ENCODE measurements at places on chromosomes 11 and 22. TPM values are rescaled to one million over a fixed set of nuclear protein-coding genes. Genes with fewer than 3 reads are reported as not detected.
A peak's percentile ranks its signal among the peaks of the same experiment; 100 is the strongest.

- no peaks in the 10 kb centered on the region for H3K27me3 ChIP-seq
- peaks cover 23% of the 10 kb centered on the region for H3K4me1 ChIP-seq
- no peaks in the 10 kb centered on the region for H3K36me3 ChIP-seq
- no peak overlapping the region for H3K27ac ChIP-seq
Observed at GRCh38 chr11:64089493-64089892, 53.8 kb downstream of the FLRT1 start.

DNA sequence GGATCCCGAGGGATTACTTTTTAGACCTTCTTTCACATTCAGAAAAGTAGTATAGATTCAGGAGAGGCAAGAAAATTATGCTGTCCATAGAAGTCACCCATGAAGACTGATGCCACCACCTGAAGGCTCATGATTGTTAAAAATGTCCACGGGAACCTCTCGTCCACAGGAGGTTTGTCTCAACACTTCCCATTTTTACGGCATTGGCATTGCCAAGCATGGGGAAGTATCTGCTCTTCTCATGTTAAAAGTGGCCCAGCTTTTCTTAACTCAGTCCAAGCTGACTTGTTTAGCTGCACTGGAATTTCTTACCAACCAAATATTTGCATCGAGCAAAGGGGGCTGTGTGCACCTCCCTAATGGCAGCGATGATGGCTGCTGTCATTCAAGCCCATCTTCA, 9.6 kb downstream of the CDPF1 start:
- no peak overlapping the region for H3K4me3 ChIP-seq
- no peak overlapping the region for H3K27ac ChIP-seq
- H3K4me1 ChIP-seq: peaks cover 4% of the 10 kb centered on the region

DNA sequence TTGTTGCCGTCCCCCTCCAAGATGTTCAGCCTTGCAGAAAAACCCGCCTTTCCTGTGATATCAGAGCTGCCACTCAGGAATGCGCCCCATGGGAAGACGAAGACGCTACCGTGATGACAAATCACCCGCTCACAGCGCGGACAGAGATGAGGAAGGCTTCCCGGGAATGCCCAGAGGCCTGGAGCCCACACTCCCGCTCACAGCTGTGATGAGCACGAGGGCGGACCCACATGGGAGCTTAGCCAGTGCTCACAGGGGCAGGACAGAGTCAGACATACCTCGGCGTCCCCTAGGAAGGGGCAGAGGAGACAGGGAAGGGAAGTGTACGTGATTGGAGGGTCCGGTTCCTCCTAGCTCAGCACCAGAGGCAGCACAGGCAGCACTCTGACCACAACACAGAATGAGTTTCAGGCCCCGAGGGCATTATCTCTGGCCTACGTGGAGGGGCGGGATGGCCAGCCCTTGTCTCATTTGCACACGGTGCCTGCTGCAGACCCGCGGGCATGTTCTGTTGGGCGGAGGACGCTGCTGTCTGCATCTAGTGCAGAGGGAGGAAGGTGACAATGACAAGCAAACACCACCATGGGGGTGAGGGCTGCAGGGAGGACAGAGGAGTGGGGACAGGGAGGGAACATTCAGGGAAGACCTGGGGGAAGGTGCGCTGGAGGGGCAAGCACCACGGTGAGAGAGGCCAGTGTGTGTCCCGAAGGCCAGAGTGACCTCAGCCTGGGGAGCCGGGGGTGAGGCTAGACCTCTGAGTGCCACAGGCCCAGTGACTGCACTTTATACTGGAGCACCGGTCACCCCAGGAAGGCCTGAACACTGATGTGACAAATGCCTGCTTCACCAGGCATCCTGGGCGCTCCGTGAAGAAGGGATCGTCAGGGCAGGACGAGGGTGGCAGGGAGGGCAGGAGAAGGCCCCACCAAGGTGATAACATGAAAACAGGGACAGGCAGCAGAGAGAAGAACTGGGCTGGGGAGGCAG, 79.6 kb downstream of the CELSR1 start:
- H3K4me1 ChIP-seq: peaks cover 50% of the 10 kb centered on the region
- H3K27me3 ChIP-seq: no peaks in the 10 kb centered on the region
- peak overlapping the region; percentile 81 for H3K27ac ChIP-seq
- H3K36me3 ChIP-seq: peaks cover 5% of the 10 kb centered on the region
- no peak overlapping the region for H3K4me3 ChIP-seq

OR5B21 gene
- total RNA-seq: not detected

OR10D3 gene
- total RNA-seq: not detected

DNA sequence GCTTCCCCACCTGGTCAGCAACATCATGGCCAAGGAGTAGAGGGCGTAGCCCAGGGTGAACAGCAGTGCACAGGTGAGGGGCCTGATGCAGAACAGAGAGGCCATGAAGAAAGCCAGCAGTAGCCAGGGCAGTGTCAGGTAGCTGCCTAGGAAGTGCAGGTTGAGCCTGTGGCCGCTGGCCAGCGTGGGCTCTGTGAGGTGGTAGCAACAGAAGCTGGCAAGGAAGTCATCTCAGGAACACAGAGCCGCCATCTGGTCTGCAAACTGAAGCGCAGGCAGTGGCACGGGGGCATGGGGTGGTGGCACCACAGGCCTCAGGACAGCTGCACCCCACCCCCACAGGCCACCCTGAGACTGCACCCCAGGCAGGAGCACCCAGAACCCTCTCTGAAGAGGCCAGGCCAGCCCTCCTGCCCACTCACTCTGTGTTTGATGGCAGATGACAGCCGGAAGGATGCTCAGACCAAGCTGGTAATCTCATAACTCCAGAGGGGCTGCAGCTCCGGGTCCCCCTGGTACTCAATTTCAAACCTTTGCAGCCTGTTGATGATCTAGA, 95.3 kb downstream of the MED15 start:
- no peak for DNase-seq
- no peaks in the 10 kb centered on the region for H3K36me3 ChIP-seq
- H3K4me3 ChIP-seq: no peak overlapping the region

DNA sequence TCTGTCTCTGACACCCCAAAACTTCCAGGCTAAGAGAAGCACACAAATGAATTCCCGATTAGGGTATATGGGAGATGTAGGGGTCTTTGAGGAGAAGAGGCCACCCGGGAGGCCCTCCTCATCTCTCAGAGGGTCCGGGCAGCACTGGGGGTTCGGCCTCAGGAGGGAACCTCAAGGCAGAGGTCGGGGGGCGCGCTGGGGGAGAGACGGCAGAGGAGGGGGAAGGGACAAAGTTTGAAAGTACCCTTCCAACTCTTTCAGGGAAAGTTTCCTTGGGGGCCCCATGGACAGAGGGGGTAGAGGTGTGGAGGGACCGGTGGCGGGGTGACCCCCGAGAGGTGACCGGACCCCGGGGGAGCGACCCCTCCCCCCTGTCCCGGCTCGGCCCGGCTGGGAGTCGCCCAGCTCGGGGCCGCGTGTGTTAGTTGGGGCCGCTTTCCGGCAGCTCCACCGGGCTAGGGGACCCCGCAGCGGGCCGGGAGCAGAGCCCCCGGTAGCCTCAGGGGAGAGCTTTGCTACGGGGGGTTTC, 3.3 kb upstream of the GCAT start:
- peak overlapping the region; percentile 73 for H3K27ac ChIP-seq
- no peaks in the 10 kb centered on the region for H3K36me3 ChIP-seq
- H3K4me1 ChIP-seq: peaks cover 51% of the 10 kb centered on the region
- H3K27me3 ChIP-seq: peaks cover under 1% of the 10 kb centered on the region

DNA sequence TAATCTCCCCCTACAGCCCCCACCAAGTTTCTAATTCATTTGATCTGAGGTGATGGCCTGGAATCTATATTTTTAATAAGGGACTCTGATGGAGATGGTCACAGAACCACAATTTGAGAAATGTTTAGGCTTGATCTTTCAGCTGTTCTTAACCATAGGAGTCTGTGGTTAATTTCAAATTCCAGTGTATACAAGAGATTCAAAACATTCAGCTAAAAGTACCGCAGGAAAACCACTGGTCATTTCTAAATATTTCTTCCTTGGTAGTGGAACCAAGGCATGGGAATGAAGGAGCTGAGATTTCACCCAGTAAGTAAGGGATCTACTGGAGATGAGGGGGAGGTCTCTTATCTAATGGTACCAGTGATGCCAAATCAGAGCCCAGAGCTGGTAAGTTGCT, 18.3 kb upstream of the GALNT18 start:
- no peaks in the 10 kb centered on the region for H3K36me3 ChIP-seq
- no peak overlapping the region for H3K4me3 ChIP-seq
- no peak for DNase-seq
- H3K27me3 ChIP-seq: peaks cover 31% of the 10 kb centered on the region
- no peak overlapping the region for H3K27ac ChIP-seq

OR51A4 gene
- not detected for total RNA-seq

DNA sequence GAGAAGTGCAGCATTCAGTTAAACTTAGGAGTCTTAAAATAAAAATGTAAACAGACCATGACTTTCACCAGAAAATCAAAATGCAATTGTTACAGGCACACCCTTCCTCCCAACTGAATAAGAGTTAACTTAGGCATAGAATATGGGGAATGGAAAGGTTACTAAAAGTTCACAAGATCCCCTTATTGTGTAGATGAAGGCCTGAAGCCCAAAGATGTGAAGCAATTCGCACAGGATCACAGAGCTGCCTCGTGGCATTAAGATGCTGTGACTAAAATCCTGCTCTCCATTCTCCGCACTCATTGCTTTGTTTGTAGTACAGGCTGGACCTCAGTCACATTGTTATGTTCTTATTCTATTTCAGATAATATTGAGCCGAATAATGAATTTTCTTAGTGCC, 4.0 kb downstream of the MS4A5 start:
- no peak overlapping the region for H3K27ac ChIP-seq
- no peaks in the 10 kb centered on the region for H3K36me3 ChIP-seq
- DNase-seq: no peak
- H3K4me3 ChIP-seq: no peak overlapping the region

GRCh38 chr11:132139181-132139580, 768.8 kb downstream of the NTM start:
- no peak for DNase-seq
- H3K4me1 ChIP-seq: no peaks in the 10 kb centered on the region
- H3K27me3 ChIP-seq: no peaks in the 10 kb centered on the region
- no peak overlapping the region for H3K27ac ChIP-seq
- H3K4me3 ChIP-seq: no peak overlapping the region

NCF4 gene
- total RNA-seq: not detected

- H3K36me3 ChIP-seq: no peaks in the 10 kb centered on the region
- H3K4me1 ChIP-seq: peaks cover 16% of the 10 kb centered on the region
- no peak for DNase-seq
- H3K27ac ChIP-seq: peak overlapping the region; percentile 54
Observed at GRCh38 chr11:29317694-29318093, 699.1 kb downstream of the KCNA4 start.

GPR83 gene
- not detected for total RNA-seq

ANGPTL5 gene
- 2.4 TPM for total RNA-seq

GRCh38 chr11:37557990-37558389, 960.0 kb upstream of the RAG2 start:
- H3K27ac ChIP-seq: no peak overlapping the region
- no peak overlapping the region for H3K4me3 ChIP-seq
- DNase-seq: no peak
- H3K4me1 ChIP-seq: no peaks in the 10 kb centered on the region
- no peaks in the 10 kb centered on the region for H3K36me3 ChIP-seq

OR8B2 gene
- total RNA-seq: not detected

GRCh38 chr22:37599153-37599552, 9.5 kb upstream of the GGA1 start:
- H3K36me3 ChIP-seq: no peaks in the 10 kb centered on the region
- peaks cover 22% of the 10 kb centered on the region for H3K27me3 ChIP-seq
- H3K27ac ChIP-seq: no peak overlapping the region
- no peak overlapping the region for H3K4me3 ChIP-seq
- H3K4me1 ChIP-seq: peaks cover 7% of the 10 kb centered on the region

FXYD2 gene
- not detected for total RNA-seq

OR56A1 gene
- not detected for total RNA-seq

GRCh38 chr11:121722431-121723245, 269.9 kb upstream of the SORL1-AS1 start:
- H3K4me1 ChIP-seq: peaks cover 12% of the 10 kb centered on the region
- H3K36me3 ChIP-seq: no peaks in the 10 kb centered on the region
- DNase-seq: peak; percentile 87
- H3K4me3 ChIP-seq: peak overlapping the region; percentile 74

TBX10 gene
- not detected for total RNA-seq

DNA sequence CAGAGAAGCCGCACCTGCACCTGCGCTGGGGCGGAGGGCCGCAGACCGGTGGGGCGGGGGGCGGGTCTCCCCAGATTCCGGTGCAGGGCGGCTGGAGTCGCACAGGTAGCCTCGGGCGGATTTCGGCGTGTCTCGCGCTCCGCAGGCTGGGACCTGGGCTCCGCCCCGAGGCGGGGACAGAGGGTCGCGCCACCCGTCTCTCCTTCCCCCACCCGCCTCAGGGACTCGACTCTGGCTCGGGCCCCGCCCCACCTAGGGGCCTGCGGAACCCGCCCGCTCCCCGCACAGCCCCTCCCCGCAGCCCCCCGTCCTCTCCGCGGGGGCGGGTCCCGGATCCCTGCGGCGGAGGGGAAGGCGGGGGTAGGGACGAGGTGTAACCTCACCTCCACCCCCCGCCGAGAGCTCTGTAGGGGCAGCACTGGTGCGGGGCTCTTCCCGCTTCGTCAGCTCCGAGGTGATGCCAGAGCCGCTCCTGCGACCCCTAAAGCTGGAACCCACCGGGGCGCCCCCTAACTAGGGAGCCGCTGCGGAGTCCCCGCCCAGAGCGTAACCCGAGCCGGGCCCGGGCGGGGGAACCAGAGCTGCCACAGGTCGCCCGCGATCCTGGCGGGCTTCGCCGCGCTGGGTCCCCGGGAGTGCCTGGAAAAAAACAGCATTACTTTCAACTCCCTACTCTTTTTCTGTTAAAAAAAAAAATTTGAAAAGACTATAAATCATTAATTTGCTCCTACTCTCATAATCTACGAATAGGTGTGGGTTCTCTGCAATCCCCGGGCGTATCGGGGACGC, at the start of gene SLC29A2:
SLC29A2 (minus strand) TSS at position 134 of the 789 bp plus-strand sequence. CDS start 169 bp downstream, outside the sequence.
- no peak for DNase-seq
- H3K4me1 ChIP-seq: peaks cover 17% of the 10 kb centered on the region
- H3K27me3 ChIP-seq: peaks cover 10% of the 10 kb centered on the region
- H3K4me3 ChIP-seq: peak within 1 kb of the TSS; percentile 69
- peak within 1 kb of the TSS; percentile 87 for H3K27ac ChIP-seq
- no peaks in the 10 kb centered on the region for H3K36me3 ChIP-seq

CHRNA10 gene
- 1.1 TPM for total RNA-seq

TLCD5 gene
- total RNA-seq: 11.6 TPM

LRRC10B gene
- not detected for total RNA-seq

UBQLNL gene
- total RNA-seq: 0.39 TPM

C11orf97 gene
- not detected for total RNA-seq

DNA sequence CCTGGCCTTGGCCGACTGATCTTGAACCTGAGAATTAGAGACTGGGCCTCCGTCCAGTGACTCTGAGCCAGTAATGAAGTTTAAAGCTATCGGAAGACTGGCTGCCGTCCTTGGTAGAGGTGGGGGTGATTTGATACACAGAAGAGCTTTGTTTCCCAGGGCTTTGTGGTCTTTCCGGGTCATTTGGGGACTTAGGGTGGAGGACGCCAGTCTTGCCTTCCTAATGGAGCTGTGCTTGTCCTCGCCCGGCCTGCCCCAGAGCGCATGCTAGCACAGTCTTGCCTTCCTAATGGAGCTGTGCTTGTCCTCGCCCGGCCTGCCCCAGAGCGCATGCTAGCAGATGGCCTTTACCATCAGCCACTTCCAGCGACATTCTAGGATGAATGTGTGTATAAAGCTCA, 65.8 kb downstream of the ST3GAL4 start:
- peaks cover 32% of the 10 kb centered on the region for H3K4me1 ChIP-seq
- H3K27me3 ChIP-seq: no peaks in the 10 kb centered on the region
- no peak overlapping the region for H3K27ac ChIP-seq
- no peak overlapping the region for H3K4me3 ChIP-seq
- no peak for DNase-seq

All from osteocyte (in vitro differentiated cells).